Activated CD4-positive, alpha-beta T cell treated with anti-CD3 and anti-CD28 coated beads, Interleukin-2, amount 50 U/mL, for 1 hour (primary cell): ENCODE measurements at places on chromosomes 7 and 10.

DNA sequence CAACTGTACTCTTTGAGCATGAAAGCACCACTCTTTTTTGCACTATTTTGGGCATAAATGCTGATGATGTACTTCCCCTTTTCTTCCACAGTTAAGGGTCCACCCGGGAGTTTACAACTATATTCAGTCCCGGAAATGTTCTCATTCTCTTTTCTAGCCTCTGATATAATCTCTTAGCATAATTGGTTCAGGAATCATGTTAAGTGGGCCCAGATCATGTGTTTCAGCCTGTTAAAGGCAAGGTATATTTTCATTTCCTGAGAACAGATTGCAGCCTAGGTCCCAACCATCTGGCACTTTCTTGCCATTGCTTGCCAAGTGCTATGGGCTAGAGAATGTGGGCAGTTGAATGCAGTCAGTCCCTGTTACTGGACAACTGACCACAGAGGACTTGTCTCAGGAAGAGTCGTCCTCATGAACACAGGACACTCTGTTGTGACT is 111.4 kb upstream of the GLCCI1 start:
- no peak for DNase-seq

DNA sequence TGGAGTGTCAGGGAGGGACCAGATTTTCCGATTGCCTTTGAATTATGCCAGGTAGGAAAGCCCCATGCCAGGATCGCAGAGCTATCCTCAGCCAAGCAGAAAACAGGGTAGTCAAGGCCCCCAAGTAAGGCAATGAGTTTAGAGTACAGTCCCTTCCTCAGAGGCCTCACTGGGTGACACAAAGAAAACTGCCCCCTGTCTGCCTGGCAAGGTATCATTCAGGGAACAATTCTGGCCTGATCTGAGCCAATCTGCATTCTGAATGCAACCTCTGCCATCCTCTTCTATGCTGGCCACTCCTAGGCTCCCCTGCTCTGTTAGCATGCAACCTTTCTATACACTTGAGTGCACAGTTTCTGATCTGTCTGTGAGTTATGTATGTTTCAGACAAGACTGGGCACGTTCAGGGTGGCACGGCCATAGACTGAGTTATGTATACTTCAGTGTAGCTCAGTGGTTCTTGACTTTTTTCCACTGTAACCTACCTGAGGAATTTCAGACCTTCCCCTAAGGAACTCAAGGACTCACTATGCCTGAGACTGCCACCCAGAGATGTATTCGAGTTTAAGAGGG is 336.8 kb downstream of the PLXNA4 start:
- DNase-seq = no peak

DNA sequence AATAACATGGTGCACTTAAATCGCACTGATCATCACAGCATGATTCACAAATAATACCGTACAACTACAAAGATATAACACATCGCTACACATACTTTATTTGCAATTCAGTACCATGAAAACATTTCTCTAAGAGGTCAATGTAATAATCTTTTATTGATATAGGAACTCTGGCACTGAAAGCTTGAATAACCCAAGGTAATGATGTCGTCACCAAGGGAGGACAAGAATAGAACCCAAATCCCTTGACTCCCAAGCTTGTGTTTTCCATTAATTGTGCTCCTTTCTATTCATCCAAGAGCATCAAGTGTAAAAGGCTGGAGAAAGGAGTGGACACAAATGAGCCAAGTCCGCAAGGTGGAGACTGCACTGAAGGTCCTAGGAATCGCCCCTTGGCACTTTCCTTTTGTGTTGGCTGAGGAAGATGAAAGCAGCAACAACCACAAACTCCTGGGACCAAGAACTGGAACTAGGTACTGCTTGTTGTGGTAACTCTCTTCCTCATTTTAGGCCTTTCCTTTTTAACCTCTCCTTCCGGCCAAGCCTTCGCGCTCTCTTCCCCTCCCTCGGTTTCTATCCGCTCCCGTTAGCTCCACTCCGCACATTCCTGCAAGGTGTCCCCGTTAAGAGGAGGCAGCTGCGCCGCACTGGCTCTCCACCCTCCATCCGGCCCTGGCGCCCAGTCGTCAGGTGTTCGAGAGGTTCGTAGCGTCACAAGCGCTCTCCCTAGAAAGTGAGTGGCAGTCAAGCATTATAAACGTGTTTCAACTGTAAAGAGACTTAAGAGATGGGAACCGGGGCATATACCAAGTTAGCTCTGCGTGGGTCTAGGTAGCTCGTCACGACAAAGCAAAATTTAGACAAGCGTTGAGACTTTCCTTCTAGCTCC is 1.0 kb upstream of the CBLL1 start:
- DNase-seq = no peak

GRCh38 chr10:4851846-4852245 is 25.8 kb downstream of the AKR1E2 start:
- no peak for DNase-seq

DNA sequence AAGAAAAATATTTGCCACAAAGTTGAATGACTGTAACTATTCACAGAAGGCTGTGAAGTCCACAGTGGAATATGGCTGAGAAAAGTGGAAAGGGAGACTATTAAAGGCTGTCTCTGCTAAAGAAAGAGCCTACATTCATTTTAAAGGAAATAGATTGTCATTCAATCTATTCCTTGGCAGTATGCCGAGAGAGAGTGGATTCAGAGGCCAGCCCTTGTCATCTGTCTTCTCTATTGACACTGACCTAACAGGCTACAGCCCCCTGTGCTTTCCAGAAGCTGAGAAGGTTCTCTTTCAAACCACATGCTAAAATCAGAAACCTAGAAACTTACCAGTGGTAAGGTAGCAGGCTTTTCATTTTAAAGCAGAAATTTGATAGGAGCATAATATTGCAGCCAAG is 12.1 kb downstream of the ODAD2 start:
- no peak for DNase-seq

- no peak for DNase-seq
These were observed 6.6 kb upstream of the EBF3 start for GRCh38 chr10:129970465-129971364.

DNA sequence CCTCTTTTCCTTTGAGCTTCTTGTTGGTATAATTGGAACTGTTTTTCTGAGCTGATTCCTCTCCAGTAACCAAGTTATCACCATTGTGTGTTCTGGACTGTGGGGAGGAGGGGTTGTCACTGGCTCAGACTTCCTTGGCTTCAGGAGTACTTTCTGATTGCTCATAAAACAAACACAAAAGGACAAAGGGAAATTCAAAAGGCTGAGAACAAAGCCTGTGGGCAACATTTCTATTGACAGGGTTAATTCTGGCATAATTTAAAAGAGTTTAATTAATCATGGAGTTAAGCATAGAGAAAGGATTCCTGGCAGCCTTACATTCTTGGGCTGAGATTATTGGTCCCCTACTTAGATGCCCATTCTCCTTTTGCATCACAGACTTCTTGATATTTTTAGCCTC is 222.9 kb upstream of the KMT2E start:
- DNase-seq = no peak

DNA sequence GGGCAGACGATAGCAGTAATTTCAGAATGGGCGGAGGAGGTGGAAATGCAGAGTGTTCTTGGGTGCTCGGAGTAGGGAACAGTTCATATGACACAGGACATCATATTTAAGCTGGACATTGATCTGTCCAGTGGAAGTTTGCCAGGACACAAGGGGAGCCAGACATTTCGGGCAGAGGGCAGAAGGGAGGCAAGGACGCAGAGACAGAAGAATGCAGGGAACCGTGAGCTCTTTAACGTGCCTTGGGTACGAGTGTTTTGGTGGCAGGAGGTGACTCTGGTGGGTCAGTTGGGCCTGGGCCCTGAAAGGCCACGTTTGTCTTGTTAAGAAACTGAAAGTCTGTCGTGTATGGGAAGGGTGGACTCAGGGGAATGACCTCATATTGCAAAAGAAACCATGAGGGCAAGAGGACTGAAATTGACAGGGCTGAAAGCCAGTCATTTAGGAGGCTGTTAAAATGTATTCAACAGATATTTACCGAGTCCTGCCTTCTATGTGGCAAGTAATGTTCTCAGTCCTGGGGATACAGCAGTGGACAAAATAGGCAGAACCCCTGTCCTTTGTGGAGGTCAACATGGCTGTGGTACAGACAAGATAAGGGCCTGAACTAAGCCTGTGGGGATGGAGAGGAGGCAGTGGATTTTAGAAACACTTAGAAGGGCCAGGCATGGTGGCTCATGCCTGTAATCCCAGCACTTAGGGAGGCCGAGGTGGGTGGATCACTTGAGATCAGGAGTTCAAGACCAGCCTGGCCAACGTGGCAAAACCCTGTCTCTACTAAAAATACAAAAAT is 2.2 kb downstream of the OPTN start:
- DNase-seq = no peak

- DNase-seq = no peak
These were observed 261.8 kb upstream of the KLF6 start for GRCh38 chr10:4046712-4047354.

GRCh38 chr10:132634241-132634946 is 96.8 kb downstream of the INPP5A start:
- no peak for DNase-seq

DNA sequence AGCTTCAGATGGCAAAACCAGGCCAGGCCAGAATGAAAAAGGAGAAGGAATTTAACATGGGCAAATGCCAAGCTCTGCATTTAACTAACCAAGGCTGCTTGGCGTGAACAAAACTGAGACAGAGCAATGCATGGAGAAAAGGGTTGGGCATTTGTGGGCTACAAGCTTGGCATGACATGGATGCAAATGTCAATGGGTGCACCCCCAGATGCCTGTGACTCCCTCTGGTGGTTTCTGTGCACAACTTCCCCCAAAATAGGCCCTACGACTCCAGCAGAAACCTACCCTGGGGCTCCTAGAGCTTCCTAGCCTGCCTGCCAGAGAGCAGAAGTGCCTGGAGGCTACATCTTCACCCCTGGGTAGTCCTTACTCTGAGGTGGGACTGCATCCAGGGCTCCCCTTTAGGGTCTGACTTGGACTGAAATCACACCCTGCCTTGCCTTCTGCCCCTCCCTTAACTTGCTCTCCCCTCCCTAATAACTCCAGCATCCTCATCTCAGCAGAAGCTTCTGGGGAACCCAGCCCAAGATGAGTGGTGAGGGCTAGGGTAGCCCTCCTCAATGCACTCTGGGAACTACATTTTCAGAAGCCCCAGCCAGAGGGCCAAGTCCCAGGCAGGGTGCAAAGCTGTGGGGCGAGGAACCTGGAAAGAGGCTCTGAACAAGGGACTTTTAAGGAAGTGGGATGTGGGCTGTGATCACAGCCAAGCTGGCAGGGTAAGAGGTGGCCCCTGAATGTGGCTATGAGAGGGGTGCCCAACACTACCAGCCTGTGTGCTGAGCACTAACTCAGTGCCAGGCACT is 11.3 kb downstream of the GPRIN2 start:
- DNase-seq = peak; percentile 1

DNA sequence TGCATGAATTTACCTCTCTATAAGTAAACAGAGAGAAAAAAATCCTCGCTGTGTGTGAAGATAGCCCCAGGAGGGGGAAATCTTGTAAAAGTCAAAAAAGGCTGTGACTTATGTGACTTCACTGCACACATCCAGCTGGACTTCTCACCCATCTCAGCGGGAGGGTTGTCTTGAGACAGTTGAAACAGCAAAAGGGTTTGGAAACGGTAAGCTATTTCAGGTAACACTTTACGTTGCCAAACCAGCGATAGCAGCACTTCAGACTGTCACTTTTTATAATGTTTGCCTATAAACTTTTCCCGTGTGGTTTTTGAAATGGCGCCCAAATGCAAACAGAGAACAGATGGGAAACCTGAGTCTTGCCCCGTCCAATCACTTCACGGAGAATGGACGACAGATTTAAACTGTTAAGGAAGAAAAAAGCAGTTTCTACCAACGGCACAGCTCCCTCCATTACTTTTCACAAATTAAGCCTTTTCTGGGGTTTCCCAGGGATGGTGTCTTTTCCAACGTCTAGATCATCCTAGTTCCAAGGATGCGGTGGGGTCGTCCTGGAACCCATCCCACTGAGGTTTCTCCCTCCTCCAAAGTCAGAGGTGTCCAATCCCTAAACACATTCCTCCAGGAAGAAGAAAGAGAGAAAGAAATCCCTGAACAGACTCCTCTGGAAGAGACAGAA is 25.2 kb downstream of the FGFR2 start:
- no peak for DNase-seq

- DNase-seq = no peak
These were observed 22.1 kb upstream of the PRKAR1B start for GRCh38 chr7:749140-749551.

DNA sequence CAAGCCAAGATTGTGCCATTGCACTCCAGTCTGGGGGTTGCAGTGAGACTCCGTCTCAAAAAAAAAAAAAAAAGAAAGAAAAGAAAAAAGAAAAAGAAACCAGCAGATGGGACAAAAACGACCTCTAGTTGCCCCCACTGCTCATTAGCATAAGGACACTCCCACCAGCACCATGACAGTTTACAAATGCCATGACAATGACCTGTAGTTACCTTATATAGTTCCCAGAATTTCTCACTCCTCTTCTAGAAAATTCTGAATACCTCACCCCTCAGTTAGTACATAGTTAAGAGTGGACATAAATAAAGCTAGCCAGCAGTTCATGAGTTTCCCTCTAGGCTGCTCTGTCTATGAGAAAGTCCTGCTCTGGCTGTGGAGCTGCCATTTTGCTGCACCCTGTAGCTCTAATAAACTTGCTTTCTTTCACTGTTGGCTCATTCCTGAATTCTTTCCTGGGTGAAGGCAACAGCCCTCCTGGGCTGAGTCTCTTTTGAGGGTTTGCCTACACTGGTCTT is 276.8 kb upstream of the AKR1E2 start:
- no peak for DNase-seq

- no peak for DNase-seq
These were observed 22.5 kb downstream of the ZEB1 start for GRCh38 chr10:31341552-31341951.

- no peak for DNase-seq
These were observed 203.4 kb downstream of the KIF20B start for GRCh38 chr10:89904755-89905154.

GRCh38 chr7:22935269-22935668 is 78.7 kb downstream of the HYCC1 start:
- DNase-seq = no peak

DNA sequence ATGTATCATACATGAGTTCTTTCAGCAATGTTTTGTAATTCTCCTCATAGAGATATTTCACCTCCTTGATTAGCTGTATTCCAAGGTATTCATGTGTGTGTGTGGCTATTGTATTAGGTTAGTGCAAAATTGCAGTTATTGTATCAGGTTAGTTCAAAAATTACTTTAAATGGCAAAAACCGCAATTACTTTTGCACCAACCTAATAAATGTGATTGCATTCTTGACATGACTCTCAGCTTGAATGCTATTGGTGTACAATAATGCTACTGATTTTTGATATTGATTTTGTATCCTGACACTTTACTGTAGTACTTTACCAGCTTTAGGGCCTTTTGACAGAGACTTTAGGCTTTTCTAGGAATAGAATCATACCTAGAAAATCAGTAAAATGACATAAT is 297.4 kb downstream of the ZWINT start:
- DNase-seq = no peak

- DNase-seq = no peak
These were observed 92.1 kb upstream of the PODXL start for GRCh38 chr7:131648491-131648890.
